ENCODE measurements at places on chromosomes 6 and 20. TPM values are rescaled to one million over a fixed set of nuclear protein-coding genes. Genes with fewer than 3 reads are reported as not detected.

Gene OOEP
- total RNA-seq = not detected

Gene HELZ2
- total RNA-seq = 58.1 TPM

GRCh38 chr6:169590376-169590939 is 111.4 kb downstream of the WDR27 start:
- DNase-seq = no peak

- no peak for DNase-seq
Measured at GRCh38 chr6:112337209-112337638, 9.9 kb upstream of the RFPL4B start.

- no peak for DNase-seq
Measured at GRCh38 chr20:53795170-53795569, 201.5 kb upstream of the ZNF217 start.

- no peak for DNase-seq
Measured at GRCh38 chr6:42451333-42452170, at the start of gene TRERF1. Gene TRERF1, minus strand, starts transcription at chr6:42451926. Its CDS starts 182,336 bp downstream, at chr6:42269590.

GRCh38 chr6:116370760-116371119 is at the start of gene DSE:
Gene DSE, plus strand, starts transcription at chr6:116370947. Its CDS starts 28,304 bp downstream, at chr6:116399251.
- peak; percentile 62 for DNase-seq

Data from omental fat pad (tissue), 4 donors.